ENCODE measurements at places on chromosomes 11 and 22.

DNA sequence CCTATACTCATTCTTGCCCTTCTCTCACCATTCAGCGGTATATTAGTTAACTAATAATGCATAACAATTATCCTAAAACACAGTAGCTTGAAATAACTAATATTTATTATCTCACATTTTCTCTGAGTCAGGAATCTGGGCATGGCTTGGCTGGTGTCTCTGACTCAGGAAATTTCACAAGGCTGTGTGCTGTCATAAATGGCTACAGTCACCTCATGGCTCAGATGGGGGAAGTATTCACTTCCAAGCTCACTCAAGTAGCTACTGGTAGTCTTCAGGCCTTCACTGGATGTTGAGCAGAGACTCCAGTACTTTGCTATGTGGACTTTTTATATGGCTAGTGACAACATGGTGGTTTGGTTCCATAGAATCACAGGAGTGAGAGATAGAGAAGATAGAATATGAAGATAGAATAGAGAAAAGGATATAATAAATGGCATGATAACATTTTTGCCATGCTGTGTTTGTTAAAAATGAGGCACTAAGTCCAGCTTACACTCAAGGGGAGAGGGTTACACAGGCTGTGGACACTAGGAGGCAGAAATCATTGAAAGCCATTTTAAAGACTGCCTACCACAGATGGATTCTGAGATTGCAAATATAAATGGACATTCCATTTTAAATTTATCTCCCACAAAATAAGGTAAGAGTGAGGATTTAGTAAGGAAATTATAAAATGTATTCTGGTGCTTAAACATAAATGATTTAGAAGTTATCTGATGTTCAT lies 997.8 kb upstream of the CHORDC1 start:
- DNase-seq: no peak

DNA sequence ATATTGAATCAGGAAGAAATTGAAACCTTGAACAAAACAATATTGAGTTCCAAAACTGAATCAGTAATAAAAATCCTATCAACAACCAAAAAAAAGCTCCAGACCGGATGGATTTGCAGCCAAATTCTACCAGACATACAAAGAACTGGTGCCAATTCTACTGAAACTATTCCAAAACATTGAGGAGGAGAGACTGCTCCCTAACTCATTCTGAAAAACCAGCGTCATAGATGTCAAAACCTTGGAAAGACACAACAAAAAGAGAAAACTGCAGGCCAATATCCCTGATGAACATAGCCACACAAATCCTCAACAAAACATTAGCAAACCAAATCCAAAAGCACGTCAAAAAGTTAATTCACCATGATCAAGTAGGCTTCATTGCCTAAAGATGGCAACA lies 353.8 kb downstream of the TMEM135 start:
- DNase-seq: no peak

DNA sequence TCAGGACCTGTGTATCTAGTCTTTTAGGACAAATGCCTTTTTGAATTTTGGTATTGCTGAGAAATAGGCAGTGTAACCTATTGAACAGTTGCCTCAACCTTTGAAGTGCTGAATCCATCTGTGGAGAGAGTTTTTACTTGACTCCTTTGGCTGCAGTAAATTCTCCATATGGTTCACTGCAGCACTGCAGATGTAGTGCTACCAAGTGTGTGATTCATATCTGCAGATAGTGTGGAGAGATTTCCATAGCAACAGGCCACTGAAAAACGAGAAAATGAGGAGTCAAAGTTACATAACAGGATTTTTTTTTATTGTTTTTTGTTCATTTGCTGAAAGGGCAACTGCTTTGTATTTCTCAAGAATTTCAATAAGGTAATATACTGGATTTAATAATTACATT lies 356.1 kb downstream of the RAB38 start:
- no peak for DNase-seq

- no peak for DNase-seq
Observed at GRCh38 chr22:42069801-42070516, 653 bp downstream of the NAGA start.

Measured in stimulated activated CD8-positive, alpha-beta memory T cell treated with anti-CD3 and anti-CD28 coated beads, Interleukin-15, amount 100 ng/mL, for 48 hours (primary cell).